ENCODE measurements at places on chromosomes 3 and 15.

- no peak for DNase-seq
Observed at GRCh38 chr3:23162934-23163333, 40.2 kb upstream of the UBE2E2 start.

DNA sequence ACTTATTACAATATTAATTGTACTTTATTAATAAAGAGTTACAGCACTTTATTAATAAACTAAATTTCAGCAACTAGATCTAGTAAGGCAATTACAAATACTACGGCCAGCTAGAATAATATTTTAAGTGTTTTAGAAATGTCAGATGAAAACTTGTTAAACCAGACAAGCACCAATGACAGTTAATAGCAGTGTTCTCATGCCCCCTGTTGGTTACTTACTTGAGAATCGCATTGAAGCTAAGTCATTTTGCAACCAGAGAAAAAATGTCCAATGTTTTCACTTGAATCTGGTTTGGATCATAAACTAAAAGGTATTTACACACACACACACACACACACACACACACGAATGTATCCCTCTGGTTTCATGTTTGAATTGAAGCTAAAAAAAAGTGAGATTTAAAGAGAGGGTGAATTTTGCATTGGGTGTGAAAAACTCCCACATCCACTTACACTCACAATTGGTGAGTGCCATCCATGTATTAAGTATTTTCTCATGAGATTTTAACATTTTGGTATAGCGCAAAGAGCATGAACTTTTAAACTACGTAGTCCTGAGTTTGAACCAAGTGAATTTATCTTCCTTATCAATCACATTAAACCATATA is 347.7 kb downstream of the ZBBX start:
- peak; percentile 6 for DNase-seq

DNA sequence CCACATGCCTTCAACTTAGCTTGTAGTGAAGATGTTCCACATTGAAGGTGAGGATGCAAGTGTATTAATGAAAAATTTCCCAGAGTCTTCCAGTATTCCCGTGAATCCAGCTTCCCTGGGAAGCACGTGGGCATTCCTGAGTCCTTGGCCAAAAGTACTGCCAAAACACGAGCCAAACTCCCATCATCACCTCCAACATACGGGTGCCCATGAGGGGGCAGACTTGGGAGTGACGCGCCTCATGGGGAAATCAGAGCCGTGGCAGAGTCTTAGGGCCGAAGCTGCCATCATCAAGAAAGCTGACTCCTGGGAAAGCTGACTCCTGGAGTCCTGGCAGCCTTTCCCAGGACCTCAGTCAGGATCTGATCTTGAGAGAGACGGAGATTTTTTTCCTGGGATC is 20.1 kb upstream of the TM2D3 start:
- DNase-seq, result no peak

- no peak for DNase-seq
Observed at GRCh38 chr15:46567968-46568367, 933.1 kb downstream of the SQOR start.

- DNase-seq, result no peak
Observed at GRCh38 chr15:40909662-40910630, 15.7 kb downstream of the VPS18 start.

DNA sequence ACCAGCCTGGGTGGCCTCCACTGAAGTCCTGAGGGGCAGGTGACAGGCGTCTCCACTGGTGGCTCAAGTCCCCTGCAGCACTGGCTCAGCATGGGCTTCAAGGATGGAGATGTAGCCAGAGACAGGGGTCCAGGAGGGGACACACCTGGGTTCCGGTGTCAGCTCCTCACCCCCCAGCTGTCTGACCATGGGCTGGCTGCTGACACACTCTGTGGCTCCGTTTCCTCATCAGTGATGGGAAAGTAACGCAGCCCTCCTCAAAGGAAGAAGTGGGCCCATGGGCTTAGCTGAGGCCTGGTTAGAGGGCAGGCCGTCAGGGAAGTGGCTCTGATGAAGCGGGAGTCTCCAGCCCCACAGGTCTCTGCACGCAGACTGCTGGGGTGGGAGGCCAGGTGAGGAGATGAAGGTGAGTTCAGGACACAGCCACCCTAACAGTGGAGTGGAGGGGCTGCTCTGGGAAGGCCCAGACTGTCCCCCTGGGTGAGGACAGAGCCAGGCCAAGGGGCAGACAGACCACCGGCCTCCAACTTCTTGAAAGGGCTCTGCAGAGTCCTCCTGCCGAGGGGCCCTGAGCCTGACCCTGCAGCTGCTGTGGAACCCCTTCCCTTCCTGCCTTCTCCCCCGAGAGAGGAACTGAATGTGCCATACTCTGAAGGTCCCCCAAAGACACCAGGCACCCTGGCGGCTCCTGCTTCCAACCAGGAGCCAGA is 24.0 kb downstream of the PSTPIP1 start:
- DNase-seq, result no peak

- no peak for DNase-seq
Observed at GRCh38 chr3:126549861-126550487, 8.8 kb downstream of the C3orf22 start.

DNA sequence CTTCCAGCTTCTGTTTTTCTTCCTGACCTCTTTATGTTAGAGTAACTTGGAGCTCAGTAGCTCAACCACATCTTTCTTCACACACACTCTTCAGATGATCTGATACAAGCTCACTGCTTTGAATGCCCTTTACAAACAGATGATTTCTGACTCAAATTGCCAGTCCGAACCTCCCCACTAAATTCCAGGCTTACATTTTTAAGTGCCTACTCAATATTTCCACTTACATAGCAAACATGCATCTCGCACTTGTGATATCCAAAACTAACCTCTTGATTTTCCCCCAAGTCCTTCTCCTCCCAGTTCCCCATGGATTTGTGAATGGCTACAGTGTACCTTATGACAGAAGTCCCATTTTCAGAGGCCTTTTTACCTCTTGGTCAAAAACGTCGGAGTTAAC is 139.1 kb downstream of the GBE1 start:
- DNase-seq, result no peak

DNA sequence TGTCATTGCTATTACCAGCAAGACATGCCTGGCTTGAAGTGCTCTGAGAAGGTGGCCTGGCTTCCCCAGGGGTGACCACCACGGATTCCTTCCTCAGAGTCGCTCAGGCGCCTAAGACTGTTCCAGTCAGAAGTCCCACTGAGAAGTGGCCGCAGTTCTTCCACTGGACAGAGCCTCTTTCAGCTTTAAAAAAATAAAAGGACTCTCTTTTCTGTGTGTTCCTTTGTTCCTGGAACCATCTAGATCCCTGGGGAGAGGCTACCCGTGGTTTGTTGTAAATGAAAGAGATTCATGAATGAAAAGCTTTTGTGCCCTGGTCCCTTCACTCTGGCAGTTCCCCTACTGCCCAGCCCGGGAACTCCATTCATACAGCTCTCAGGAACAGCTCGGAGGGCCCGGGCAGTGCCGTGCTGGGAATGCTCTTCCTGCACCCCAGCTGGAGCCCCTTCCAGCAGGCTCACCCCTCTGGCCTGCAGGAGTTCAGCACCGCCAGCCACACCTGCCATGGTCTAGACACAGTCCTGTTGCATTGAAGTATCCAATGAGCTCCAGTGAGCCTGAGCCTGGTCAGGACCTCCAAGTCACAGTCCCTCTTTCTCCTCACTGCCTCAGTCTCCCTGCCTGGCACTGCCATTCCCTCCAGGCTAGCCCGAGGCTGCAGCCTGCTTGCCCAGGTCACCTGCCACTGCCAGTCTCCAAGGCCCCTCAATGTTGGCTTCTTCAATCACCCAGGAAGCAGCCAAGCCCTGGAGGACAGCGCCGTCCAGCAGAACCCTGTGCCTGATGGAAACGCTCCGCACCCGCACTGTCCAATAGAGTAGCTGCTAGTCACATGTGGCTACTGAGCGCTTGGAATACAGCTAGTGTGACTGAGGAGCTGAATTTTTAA is 75.4 kb downstream of the XXYLT1 start:
- DNase-seq, result no peak

- DNase-seq, result no peak
Observed at GRCh38 chr15:73812806-73813465, 59.8 kb upstream of the INSYN1 start.

DNA sequence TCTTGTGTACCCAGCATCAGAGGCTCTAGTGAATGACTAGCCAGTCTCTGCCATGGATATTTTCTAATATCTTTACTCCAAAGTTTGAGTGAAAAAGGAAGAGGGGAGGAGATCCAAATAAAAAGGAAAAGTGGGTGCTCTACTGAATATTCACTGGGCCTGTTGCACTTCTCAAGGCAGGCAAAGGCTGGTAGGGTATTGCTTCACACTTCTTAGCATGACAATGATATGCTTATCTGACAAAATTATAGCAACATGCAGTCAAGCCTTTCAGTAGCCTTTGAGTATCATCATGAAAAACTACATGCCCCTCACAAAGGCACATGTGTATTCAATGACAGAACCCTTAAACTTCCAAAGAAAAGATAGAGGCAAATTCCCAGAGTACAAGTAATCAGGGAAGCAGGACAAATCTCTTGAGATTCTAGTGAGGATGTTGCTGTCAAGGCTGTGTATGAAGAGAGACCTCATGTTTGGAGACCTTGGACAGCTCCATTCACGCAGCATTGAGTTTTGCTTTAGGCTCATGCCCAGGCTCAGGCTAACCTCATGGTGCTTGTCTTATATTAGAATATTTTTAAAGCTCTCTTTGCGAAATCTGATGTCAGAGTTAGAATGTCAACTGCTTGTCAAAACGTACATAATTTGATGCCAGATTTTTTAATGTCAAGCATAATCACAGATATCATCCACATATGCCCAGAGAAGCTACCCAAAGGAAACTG is 506.9 kb downstream of the OCA2 start:
- no peak for DNase-seq

DNA sequence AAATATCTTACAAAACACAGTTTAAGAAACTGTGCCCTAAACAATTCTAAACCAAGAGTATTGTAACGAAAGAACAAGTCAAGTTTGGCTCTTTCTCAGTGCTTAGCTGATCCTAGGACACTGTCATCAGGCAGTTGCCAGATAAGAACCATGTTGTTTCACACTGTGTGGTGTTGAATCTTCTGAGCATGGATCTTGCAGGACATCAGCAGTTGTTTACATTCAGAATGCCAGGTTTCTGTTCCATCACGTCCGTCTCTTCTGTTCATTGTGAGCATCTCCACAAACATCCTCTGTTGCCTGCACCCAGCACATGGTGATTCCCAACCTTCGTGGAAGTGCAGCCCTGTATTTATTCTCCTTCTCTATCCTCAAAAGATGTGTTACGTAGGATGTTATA is 67.9 kb downstream of the DCUN1D1 start:
- DNase-seq, result no peak

DNA sequence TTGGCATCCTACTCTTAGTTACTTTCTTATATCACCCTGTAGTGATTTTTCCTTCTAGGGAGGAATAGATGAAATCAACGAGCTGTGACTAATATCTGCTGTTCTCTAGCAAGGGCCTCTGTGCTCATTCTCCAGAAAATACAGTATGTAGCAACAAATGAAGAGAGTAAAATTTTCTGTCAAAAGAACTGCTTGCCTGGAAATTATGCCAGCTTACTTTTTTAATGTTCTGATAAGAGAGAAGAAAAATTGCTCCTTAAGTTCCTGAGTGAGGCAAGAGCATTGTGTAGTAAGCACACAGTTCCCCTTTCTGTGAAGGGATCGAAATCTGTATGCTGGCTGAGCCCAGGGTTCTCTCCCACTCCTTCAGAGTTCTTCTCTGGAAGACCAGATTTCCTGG is 51.4 kb upstream of the GK5 start:
- no peak for DNase-seq

DNA sequence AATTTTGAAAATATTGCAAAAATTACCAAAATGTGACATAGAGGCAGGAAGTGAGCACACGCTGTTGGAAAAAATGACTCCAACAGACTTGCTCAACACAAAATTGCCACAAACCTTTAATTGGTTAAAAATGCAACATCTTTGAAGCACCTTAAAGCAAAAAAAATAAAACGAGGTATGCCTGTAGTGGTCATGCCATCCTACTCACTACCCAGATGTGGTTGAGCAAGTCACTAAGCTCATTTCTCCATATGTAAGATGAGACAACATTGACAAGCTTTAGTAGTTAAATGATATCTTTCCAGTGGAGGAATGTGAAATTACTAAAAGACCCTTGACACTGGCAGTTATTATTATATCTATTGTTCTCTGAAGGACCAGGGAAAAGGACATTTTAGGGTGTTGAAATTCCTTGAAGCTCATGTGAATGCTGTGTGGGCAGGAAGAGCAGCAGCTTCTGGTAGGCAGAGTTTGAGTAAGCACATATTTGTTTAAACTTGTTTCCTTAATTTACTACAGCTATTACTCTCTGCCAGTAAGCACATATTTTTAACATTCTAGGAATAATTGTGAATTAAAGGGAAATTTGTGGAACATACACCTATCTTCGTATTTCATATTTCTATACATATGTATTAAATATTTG is 131.6 kb upstream of the P2RY1 start:
- DNase-seq, result no peak

GRCh38 chr3:146628671-146629070 is 23.5 kb upstream of the PLSCR5 start:
- DNase-seq, result no peak

- DNase-seq, result no peak
Observed at GRCh38 chr3:98644168-98644567, 50.8 kb upstream of the CPOX start.

DNA sequence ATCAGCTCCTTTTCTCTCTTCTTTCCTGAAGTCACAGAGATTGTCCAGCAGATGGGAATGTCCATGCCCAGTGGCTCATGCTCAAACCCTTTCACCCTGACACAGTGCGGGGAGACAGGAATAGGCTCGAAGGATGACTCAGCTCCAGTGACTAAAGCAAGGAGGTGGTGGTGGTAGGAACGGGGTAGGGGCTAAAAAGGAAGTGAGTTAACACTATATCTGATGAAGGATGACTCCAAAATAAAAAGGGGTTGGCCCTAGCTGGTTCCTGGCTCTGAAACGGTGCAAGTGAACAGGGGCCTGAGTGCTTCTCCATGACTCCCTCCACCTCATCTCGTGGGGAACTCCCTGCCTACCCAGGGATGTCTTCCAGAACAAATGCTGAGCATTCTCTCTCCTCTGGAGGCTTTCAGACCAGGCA is 167.4 kb upstream of the LPP start:
- peak; percentile 57 for DNase-seq

GRCh38 chr15:66798426-66799061 is 96.5 kb downstream of the SMAD6 start:
- DNase-seq, result no peak

- DNase-seq, result no peak
Observed at GRCh38 chr15:90367576-90367975, 15.5 kb downstream of the ZNF774 start.

GRCh38 chr3:197561926-197562325 is 6.2 kb upstream of the BDH1 start:
- no peak for DNase-seq

GRCh38 chr15:33021806-33022389 is 172.6 kb downstream of the FMN1 start:
- no peak for DNase-seq

All from T1000 (cell line).